HFF-Myc (cell line): ENCODE measurements at places on chromosomes 5 and 9.

DNA sequence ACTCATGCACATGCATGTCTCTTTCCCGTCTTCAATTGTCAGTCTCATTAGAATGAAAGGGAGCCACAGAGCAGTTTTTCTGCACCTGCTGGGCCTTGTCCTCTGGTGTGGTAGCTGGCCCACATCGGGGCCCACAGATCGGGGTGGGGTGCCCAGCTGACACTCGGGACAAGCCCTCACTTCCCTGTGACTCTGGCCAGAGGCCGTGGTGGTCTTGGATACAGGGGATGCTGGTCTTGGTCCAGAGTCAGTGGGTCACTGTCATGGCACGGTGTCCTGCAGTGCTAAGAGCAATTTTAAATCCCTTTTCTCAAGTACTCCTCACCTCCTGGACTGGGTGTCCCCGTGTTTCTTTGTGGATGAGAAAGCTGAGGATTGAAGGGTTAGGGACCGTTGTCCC, 193.2 kb downstream of the CACNA1B start:
- no peak for DNase-seq

DNA sequence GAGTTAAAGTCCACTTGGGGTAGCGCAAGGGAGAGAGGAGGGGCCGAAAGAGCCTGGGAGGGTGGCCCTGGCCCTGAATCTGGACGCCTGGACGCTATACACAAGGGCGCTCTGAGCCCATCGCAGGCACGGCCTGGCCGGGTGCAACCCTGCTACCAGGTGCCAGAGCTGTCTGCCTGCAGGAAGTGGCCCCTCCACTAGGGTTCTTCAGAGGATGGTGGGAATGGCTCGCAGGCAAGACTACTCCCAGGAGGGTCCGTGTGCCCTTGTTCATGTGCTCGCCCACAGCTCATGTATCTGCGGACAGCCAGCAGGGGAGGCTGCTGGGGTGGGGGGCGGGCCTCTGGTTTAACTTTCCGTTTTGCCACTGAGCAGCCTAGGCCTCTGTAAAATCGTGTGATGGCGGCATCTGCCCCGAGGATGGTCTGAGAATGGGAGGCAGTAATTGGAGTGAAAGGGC, 1.4 kb upstream of the NKD2 start:
- no peak for DNase-seq

- no peak for DNase-seq
Observed at GRCh38 chr5:112174959-112175594, 244.0 kb downstream of the EPB41L4A start.

DNA sequence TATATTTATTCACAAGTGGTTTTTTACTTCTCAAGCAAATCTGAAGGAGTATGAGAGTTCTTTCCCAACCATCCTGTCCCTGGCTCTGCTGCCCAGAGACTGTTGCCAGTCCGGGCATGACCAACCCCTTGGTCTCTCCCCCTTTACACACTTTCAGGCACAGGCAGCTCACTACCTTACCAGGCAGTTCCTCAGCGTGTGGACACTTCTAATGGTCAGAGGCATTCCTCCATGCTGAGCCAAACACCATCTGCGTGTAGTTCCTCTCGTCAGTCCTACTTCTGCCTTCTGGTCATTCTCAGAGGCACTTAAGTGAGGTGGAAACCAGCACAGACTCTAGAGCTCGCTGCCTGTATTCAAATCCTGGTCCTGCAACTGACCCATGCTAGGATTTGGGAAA, 56.1 kb downstream of the TSTD2 start:
- DNase-seq = no peak

DNA sequence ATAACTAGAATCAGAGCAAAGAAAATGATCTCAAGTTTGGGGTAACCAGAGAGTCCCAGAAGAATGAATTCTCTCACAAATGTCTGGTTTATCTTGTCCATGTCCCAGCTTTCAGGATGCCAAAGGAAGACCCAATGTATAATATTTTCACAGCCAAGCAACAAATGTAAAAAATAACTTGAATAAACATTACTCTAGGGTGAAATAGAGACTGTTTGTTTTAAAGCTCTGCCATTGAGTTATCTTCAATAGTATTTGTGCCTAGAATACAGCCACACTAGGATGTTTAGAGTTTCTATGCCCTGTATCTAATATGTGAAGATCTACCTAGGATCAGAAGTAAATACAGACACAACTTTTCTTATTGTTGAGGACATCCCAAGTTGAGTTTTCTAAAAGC, at the start of gene OR13C4:
Gene OR13C4 (minus strand): TSS at position 101 of the 400 bp plus-strand sequence. CDS start 0 bp downstream, at position 101.
- no peak for DNase-seq

DNA sequence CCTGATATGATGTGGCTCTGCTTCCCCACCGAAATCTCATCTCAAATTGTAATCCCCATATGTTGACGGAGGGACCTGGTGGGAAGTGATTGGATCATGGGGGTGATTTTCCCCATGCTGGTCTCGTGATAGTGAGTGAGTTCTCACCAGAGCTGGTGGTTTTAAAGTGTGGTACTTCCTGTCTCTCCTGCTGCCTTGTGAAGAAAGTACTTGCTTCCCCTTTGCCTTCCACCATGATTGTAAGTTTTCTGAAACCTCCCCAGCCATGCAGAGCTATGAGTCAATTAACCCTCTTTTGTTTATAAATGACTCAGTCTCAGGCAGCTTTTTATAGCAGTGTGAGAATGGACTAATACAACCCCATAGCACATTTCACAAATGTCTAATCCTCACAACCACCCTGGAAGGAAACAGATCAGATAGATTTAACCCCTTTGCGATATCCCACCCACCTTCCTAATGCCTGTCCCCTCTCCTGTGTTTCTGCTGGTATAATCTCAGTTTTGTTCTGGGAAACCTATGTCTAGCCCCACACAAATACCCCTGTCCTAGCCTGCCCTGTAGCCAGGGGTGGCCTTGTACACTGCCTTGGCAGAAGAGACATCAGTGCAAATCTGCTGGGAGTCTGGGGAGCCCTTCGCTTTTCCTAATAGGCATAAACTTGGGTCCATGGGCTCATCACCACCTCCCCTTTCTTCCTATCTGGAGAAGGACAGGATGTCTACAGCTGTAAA, 157.0 kb upstream of the RAI14 start:
- peak; percentile 54 for DNase-seq

- DNase-seq = no peak
Observed at GRCh38 chr5:73668486-73669111, 42.6 kb downstream of the ARHGEF28 start.

DNA sequence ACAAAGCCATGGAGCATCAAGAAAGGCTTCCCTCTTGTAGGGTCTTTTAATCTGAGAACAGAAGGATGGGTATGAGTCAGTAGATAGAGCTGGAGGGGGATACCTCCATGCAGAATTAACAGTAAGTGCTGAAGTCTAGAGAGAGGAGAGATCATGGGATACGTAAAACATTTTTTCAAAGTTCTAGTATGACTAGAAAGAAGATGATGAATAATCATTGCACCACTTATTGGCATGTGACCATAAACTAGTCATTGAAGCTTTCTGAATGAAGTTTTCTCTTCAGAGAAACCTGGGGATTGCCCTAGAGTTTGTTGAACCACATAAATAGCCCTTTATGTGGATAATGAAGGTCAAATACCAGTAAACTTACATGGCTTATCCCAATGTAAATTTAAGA, 48.6 kb upstream of the PTPRD start:
- no peak for DNase-seq

DNA sequence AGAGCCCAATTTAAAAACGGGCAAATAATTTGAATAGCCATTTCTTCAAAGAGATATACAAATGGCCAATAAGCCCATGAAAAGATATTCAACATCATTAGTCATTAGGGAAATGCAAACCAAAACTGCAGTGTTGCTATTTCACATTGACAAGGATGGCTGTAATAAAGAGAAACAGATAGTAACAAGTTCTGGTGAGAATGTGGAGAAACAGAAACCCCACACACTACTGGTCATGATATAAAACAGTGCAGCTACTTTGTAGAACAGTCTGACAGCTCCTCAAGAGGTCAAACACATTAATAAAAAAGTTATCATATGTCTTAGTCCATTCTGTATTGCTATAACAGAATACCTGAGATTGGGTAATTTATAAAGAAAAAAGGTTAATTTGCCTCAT, 237.0 kb upstream of the GRAMD2B start:
- DNase-seq = no peak

- DNase-seq = no peak
Observed at GRCh38 chr5:173826086-173826427, 62.1 kb upstream of the CPEB4 start.

DNA sequence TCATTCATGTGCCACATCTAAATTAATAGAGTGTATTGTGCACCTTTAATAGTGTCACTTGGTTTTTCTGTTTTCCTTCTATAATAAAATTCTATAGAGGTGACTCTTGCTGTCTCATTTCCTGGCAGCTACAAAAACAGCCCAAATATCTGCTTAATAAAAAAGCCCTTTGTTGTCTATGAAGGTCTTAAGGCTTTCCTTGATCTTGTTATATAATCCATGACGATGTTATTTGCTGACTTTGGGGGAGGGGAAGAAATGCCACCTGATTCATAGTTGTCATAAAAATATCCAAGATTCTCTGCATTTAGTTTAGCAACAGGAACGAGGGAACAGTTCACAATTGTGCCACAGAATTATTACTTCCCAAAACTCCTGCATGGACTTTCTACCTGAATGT, 31.3 kb downstream of the CPEB4 start:
- DNase-seq = no peak
